NCI-H345 (cell line): ENCODE measurements at places on chromosomes 3 and 15.

GRCh38 chr15:48442011-48442410 is 110.8 kb downstream of the DUT start:
- no peak for DNase-seq

GRCh38 chr15:74812533-74812932 is at the start of gene LMAN1L:
Gene LMAN1L (plus strand): TSS chr15:74812835. CDS start chr15:74812855, 20 bp downstream.
- no peak for DNase-seq

DNA sequence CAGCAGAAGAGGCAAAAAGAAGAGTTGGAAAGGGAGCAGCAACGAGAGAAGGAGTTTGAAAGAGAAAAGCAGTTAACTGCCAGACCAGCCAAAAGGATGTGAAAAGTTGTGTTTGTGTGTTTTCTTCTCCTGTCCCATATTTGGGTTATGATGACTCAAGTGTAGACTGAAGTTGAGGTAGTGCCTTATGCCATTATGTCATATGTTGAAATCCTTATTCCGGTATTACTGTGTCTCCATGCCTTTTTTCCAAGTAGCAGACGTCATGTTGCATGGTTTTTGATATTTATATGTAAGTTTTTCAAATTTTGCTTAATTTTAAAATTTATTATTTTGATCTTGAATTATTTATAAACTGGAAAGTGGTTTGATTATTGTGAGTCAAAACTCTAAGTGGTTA is 19.2 kb downstream of the BLOC1S6 start:
- no peak for DNase-seq

DNA sequence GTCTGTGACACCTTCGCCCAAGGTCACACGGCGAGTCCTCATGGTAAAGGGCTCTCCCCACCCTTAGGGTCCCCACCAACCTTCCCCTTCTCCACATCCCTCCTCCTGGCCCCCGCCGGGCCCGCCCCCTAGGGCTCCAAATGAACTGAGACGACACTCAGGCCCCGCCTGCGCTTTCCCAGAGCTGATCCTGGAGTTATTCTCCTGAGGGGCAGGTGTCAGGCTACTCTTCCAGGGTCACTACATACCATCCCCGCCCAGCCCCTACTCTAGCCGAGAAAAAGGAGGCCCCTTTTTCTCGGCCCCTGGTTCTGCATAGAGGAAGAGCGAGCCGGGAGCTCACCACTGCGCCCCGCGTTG is 292 bp downstream of the USP4 start:
- no peak for DNase-seq

- DNase-seq, result no peak
Measured at GRCh38 chr15:67828969-67829646, 3.8 kb downstream of the SKOR1 start.

GRCh38 chr15:101652786-101653430 is 727 bp upstream of the TM2D3 start:
- no peak for DNase-seq

GRCh38 chr3:11626084-11626463 is 17.6 kb downstream of the VGLL4 start:
- no peak for DNase-seq

GRCh38 chr15:66294157-66294931 is 976 bp downstream of the DIS3L start:
- peak; percentile 13 for DNase-seq

- no peak for DNase-seq
Measured at GRCh38 chr3:135766115-135766514, 199.4 kb upstream of the PPP2R3A start.

DNA sequence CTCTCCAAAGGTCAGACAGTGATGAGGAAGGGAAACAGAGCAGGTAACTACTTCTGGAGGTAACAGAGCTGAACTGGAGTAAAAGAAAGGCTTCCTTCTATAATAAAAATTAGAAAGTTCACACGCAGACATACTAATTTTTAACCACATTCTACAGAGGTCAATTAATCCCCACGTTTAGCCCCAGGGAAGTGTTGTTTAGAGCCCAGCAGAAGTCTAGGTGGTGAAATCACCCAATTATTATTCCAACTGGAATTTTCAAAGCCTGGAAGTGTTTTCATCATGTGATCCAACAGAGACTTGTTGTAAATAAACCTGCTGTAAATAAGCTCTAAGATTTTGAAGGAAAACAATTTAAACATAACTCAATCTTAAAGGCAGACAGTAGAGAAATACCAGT is 6.8 kb downstream of the ALDH1A2 start:
- no peak for DNase-seq

DNA sequence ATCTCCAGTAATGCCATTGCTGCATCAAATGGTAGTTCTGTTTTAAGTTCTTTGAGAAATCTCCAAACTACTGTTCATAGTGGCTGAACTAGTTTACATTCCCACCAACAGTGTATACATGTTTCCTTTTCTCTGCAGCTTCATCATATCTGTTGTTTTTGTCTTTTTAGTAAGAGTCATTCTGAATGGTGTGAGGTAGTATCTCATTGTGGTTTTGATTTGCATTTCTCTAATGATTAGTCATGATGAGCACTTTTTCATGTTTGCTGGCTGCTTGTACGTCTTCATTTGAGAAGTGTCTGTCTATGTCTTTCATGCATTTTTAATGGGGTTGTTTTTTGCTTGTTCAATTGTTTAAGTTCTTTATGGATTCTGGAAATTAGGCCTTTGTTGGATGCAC is 10.2 kb upstream of the GCSAM start:
- DNase-seq, result no peak
